Activated CD4-positive, alpha-beta T cell treated with anti-CD3 and anti-CD28 coated beads for 1 hour (primary cell): ENCODE measurements at places on chromosomes 12 and 14.

DNA sequence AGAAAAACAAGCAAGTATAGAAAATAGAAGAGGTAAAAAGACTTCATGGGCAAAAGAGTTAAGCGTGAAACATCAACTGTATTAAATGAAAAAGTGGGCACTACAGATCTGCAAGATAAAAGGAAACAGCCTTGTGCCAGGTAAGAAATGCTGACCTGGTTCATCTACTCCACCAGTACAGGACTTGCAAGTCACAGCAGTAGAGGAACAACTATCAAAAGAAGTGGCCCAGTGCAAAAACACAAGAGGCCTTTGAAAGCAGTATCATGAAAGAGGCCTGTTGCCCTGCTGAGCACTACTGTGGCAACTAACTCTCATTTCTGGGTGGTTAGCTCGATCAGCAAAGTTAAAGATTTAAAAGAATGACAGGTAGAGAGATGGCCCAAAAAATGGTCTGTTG, 10.5 kb downstream of the DHRS7 start:
- no peak for DNase-seq

- no peak for DNase-seq
These were observed 290.3 kb downstream of the SOX5 start for GRCh38 chr12:23659131-23659530.

DNA sequence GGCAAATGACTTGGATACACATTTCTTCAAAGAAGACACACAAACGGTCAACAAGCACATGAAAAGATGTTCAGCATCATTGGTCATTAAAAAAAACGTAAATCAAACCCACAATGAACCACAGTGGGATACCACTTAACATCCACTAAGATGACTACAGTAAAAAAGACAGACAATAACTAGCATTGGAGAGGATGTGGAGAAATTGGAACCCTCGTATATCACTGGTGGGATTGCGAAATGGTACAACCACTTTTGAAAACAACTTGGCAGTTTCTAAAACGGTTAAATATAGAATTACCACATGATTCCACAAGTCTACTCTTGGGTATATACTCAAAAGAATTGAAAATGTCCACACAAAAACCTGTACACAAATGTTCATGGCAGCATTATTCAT, 25.2 kb upstream of the PPFIBP1 start:
- no peak for DNase-seq

GRCh38 chr14:54490445-54491175, 1.8 kb upstream of the GMFB start:
- no peak for DNase-seq

DNA sequence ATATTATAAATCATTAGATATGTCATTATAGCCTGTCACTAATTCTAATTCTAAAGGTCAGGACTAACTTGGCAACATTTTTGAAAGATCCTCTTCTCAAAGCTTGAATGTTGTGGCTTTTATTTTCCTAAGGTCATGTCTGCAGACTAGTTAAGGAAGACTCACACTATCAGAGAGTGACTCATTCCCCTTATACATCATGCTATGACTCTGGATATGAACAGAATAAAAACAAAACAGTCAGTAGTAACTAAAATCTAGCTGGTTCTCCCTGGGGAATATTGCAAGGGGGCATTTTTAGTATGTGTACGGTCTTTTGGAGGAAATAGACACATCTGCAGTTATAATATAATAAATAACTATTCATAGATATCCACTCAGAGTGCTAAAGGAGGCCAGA, 170.6 kb downstream of the SLC2A13 start:
- no peak for DNase-seq

GRCh38 chr12:47839214-47839876, 19.6 kb upstream of the HDAC7 start:
- DNase-seq = no peak

DNA sequence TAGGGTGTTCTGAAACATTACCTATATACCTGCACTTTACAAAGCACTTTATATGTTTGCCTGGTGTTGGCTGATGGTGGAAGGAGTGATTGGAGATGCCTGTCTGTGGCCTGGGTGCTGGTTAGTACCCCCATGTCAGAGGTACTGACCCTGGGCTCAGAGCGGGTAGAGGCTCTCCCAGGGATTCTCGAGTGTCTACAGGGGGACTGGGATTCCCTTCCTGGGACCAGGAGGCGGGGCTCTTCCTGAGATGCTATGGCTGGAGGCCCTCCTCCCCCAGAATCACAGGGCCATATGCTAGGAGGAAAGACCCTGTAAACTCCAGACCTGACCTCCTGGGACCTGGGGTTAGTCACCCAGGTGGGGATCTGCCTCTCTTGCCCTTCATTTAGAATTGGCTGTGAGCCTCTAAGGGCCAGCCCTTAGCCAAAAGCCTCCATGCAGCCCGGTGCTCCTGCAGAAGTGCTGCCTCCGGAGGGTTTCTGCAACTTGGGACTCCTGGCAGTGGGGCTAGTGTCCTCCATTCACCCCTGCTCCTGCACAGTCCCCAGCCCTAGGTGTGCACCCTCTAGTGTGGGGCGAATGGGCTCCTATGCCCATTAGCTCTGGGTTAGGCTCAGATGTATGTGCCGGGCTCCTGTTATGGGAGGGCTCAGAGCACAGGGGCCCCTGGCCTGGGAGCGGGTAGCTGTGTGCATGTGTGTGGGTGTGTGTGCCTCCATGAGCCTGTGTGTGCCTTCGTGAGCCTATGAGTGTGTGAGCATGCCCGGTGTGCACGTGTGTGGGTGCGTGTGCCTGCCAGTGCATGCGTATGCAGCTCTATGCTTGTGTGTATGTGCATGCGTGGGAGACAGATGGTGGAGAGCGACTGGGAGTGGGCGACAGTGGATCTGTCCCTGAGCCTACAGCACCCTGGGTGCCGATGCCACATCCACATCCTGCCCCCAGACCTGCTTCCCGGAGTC, 36.6 kb downstream of the RTL1 start:
- no peak for DNase-seq

DNA sequence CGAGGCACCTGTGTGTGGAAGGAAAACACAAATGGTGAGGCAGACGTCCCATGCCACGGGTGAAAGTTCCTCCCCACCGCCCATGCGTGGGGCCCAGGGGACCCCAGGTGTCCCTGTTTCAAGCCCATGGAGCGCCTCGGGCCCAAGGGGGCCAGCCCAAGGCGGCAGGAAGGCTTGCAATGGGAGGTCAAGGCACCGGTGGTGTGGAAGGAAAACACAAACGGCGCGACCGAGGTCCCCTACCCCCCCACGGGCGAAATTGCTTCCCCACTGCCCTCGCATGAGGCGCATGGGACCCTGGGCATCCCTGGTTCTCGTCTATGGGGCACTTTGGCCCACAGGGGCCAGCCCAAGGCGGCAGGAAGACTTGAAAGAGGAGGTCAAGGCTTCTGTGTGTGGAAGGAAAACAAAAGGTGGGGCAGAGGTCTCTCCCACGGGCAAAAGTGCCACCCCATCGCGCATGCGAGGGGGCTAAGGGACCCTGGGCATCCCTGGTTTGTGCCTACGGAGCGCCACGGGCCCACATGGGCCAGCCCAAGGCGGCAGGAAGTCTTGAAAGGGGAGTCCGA, 379.4 kb downstream of the ALG10 start:
- peak; percentile 1 for DNase-seq

- DNase-seq = no peak
These were observed 61.4 kb upstream of the PCED1B start for GRCh38 chr12:47017901-47018475.

DNA sequence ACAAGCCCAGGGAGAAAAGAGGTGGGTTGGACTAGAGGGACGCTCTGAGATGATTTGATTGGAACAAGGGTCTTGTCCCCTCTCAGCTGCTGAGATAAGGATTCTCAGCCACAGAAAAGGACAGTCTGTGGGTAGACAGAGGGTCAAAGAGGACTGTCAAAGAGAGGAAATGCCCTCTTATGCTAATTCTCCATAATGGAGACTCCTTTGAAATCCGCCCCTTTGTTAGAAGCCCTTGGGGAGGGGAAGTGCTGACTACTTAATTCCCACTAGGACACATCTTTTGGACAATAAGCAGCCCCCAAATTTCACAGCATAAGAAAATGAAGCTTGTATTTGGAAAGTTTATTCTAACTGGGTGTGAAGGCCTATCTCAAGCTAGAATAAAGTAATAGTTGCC, 176.6 kb downstream of the KTN1 start:
- no peak for DNase-seq

GRCh38 chr12:67943141-67943892, 45.9 kb upstream of the IFNG-AS1 start:
- peak; percentile 17 for DNase-seq

DNA sequence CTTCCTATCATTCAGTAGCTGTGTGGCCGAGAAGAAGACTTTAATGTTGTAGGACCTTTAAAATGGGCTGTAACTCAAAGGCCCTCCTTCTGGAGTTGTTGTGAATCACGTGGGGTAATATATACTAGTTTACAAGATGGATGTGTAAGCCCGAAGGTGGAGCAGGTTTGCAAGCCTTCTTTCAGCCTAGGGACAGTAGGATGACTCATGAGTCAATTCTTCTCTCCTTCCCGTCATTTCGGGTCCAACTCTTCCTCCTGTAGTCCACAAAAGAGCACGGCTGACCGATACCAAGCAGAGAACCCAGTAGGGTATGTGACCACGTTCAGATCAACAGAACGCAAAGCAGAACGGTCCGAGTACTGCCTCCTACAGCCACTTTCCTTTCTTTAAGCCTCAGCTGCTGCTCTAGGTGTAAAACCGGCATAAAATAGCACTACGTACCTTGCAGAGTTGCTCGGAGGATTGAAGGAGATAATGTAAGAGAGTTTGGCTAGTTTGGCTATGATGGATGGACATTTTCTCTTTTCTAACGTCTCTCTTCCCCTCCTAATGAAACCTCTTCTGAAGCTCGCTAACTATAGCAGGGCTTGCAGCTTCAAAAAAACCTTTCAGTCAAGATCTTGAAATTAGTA, 1.3 kb upstream of the RASSF3 start:
- DNase-seq = no peak

- DNase-seq = no peak
These were observed 456.7 kb upstream of the SEL1L start for GRCh38 chr14:81990312-81990761.

DNA sequence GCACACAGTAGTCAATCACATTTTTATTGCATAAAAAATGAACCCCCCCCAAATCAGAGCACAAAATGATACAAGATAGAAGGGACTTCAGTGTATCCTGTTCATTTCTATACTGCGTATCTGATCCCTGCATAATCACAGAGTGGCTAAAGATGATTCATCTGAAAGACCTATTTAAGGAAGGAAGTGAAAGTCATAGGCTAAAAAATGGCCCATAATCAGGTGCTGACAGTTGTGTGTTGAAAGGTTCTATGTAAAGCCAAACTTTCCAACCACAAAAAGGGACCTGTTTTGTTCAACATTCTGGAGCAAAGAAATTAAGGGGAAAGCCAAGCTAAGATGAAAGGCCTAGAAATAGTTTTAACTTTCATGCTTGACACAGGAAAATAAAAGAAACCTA, 147.8 kb upstream of the ATP2B1 start:
- DNase-seq = no peak

DNA sequence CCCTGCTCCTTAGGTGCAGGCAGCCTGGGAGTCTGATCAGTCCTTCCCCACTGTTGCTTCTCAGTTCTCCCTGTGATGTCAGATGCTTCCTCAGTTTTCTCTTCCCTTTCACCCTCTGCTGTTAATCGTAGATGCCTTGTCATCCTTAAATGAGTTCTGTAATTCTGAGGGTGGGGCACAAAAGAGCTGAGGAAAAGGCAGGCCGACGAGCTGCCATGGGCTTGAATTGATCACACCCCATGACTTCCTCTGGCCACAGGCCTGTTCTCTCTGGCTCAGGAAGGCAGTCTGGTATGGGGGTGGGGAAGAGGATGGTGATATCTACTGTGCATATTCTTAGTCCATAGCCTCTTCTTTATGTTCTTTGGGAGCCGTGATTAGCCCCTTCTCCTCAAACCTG, 5.2 kb upstream of the AP1G2 start:
- DNase-seq = no peak

DNA sequence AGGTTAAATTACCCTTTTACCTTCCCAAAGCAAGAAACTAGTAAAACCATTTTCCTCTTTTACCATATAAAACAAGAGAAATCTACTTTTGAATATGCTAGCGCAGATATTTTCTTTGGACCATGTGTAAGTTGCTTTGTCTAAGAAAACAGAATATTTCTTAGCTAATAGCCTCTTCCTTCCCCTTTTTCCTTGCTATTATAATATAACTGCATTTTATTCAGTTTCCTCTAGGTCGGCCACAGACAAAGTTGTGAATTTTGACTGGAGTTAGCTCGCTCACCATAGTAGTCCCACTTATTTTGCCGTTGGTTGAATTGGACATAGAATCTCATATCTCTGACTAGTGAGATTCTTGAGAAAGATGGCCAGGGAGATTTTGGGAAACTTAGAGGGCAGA, 115.6 kb downstream of the PLEKHA5 start:
- DNase-seq = no peak
